ENCODE measurements at places on chromosomes 7 and 10.

- no peak for DNase-seq
Observed at GRCh38 chr7:135742371-135742770, 6.2 kb downstream of the FAM180A start.

- DNase-seq, result peak; percentile 78
Observed at GRCh38 chr10:4568731-4569130, 257.3 kb upstream of the AKR1E2 start.

GRCh38 chr7:23523486-23524075 is 8.2 kb downstream of the TRA2A start:
- no peak for DNase-seq

DNA sequence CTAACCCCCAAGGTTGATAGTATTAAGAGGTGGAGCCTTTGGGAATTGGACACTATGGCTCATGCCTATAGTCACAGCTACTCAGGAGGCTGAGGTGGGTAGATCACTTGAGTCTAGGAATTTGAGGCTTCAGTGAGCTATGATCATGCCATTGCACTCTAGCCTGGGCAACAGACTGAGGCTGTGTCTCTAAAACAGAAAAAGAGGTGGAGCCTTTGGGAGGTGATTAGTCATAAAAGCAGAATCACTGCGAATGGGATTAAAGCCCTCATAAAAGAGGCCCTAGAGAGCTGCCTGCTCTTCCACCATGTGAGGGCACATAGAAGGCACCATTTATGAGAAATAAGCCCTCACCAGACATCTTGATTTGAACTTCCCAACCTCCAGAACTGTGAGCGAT is 81.9 kb downstream of the SKAP2 start:
- DNase-seq, result no peak

DNA sequence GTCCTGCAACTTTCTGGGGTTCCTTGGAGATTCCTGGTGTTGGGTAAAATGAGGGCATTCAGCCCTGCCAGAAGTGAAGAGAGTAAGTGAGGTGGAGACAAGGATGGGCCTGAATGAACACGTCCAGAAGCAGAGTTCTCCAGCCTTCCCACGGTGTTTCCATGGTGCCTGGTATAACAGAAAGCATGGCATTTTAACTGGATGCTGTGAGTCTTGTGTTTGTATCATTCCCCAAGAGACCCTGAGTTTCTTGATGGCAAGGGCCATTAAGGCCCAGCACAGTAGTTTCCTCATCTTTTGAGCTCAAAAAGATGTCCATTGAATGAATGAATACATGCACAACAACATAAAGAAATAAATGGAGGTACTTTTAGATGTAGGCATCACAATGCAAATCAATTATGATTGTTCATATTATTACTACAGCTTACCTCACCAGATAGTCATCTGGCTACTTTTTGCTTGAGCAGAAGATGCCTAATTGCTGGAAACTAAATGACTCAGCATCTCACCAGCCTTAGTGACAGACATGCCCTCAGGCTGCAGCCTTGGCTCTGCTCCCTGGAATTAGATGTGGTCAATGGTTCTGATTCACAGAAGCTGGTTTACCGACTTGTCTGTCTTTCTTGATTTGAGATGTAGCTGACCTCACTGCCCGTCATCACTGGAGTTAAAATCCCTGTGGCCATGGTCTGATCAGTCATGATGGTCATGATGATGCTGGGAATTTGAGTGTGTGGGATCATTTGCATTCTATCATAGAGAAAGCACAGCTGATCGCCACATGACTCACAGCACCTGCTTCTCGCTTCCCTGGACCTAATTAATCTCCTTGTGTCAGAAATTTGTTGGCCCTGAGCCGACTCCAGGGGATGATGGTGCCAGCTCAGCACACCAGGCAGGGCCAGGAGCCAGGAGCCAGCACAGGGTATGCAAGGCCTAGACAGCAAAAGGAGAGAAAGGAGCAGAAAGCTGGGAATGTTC is 83.9 kb downstream of the CXCL12 start:
- DNase-seq, result peak; percentile 75
